ENCODE measurements at places on chromosomes 1 and 21. TPM values are rescaled to one million over a fixed set of nuclear protein-coding genes. Genes with fewer than 3 reads are reported as not detected.

Gene TMEM269
- total RNA-seq = 0.35 TPM

Gene OMA1
- total RNA-seq = 72.5 TPM

Gene IGSF21
- total RNA-seq = not detected

Gene ACTN2
- total RNA-seq = not detected

Gene AMPD1
- total RNA-seq = not detected
